ENCODE measurements at places on chromosomes 1 and 21. TPM values are rescaled to one million over a fixed set of nuclear protein-coding genes. Genes with fewer than 3 reads are reported as not detected.

Gene TGFB2
- 2.8 TPM for total RNA-seq

Gene MRAP
- not detected for total RNA-seq

Gene UCHL5
- total RNA-seq, result 64.0 TPM

Gene SLFNL1
- total RNA-seq, result 0.27 TPM

Gene NEGR1
- total RNA-seq, result 12.2 TPM

Gene WLS
- total RNA-seq, result 140 TPM

Gene ARHGEF2
- 127 TPM for total RNA-seq

Gene OR2L5
- not detected for total RNA-seq

Gene CCDC24
- 1.9 TPM for total RNA-seq

Gene PLEKHA6
- 9.3 TPM for total RNA-seq

Gene PLA2G4A
- 52.8 TPM for total RNA-seq

Gene FCRL4
- not detected for total RNA-seq

Gene ANGPTL1
- not detected for total RNA-seq

Gene AQP10
- total RNA-seq, result 0.13 TPM

All from thoracic aorta endothelial cell (primary cell).